ENCODE measurements at places on chromosomes 16 and 17.

DNA sequence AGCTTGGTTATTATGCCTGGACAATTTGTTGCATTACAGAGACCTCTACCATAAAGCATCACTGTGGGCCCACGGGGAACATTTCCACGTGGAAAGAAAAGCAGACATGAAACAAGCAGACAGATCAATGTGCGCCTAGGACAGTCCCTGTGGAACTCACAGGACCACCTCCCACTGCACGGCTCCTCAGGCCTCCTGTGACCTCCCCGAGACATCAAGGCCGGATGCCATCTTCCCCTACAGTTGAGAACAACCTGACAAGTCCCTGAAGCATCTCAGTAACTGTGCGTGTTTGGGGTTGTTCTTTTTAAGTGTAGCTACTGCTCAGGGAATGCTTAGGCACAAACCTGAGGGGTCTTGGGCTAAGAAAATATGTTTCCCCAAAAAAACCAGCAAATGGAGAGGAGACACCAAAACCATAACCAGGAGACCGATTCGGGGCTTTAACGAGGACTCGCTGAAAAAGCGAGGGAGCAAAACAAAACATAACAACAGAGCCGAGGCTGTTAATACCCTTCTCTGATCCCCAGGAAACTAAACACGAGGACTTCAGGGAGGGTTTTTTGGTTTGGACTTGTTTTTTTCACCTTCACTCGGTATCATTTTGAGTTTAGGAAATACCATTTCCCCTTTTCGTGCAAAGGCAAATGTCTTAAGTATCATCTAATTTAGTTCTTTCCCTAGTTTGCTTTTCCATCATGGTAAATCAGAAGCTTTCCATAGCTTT is 87.1 kb downstream of the CYTH1 start:
- no peak for DNase-seq

GRCh38 chr17:34527908-34528470 is 51.4 kb upstream of the TMEM132E start:
- no peak for DNase-seq

DNA sequence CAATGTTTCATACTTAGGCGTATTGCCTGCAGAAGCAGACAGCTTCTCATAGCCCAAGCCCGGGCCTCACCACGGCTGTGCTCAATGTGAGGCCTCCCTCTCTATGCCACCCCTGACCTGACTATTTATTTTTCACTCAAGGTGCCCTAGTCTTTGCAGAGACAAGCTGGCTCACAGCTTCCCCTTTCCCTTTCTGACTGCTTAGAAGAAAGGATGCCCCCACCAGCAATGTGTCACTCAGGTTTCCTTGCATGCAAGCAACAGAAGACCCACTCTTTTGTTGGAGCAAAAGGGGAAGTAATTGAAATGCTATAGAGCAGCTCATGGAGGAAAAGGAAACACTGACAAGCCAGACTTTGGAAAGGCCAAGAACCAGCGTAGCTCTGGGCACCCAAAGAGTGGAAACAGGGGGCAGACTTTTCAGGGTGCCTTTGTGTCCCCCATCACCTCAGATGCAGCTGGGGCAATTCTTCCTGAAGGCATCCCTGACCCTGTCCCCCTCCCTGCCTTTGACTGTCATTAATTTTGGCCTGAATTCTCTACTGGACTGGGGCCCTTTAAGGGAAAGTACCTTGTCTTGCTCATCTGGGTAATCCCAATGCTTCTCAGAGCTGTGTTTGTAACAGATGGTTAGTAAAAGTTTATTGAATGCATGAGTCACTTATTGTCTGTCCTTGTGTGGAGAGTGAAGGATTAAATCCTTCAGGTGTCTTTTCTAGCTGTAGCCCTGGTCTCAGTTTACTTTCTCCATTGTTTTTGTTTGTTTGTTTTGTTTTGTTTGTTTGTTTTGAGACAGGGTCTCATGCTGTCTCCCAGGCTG is 17.8 kb downstream of the RGS9 start:
- peak; percentile 49 for DNase-seq

- no peak for DNase-seq
Measured at GRCh38 chr17:15952916-15953790, 8.2 kb downstream of the ADORA2B start.

GRCh38 chr16:88613293-88613692 is 25.1 kb upstream of the IL17C start:
- DNase-seq: no peak

DNA sequence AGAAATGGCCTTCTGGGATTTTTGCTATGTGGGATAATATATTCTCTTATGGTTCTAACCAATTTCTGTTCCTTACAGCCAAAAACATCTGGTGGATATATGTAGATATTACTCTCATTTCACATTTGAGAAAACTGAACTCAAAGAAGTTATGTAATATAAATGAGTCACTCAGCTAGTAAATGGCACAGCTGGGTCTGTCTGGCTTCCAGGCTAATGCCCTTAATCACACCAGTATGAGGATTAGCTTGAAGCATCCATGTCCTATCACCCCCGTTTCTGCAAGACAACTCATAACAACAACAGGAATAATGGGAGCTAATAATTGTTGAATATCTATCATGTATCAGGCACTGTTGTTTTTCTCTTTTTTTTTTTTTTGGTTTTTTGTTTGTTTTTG is 34.4 kb upstream of the USP7 start:
- no peak for DNase-seq

- no peak for DNase-seq
Measured at GRCh38 chr17:71503710-71504465, 616.9 kb upstream of the SOX9 start.

- DNase-seq: peak; percentile 75
Measured at GRCh38 chr16:30740364-30741251, 7.6 kb upstream of the PHKG2 start.

Measured in RCC 7860 (cell line).